Karpas-422 (cell line): ENCODE measurements at places on chromosomes 4 and X.

DNA sequence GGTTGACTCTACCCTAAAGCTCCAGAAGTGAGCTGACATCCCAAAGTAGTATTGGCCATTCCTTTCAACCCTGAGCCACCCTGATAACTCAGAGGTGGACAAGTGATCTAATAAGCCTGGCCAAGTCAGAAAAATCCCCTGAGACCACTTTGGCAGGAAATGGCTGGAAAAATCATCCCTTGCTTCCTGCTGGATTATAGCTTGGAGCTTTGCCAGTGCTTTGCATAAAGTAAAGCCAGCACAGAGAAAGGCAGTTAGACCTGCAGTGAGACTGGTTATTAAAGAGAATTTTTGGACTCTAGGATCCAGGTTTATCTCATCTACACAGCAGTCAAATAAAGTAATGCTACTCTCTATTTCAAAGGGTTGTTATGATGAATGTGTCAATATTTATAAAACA lies 6.4 kb downstream of the CXCL3 start:
- DNase-seq: no peak

GRCh38 chr4:176588436-176588835 lies 204.3 kb downstream of the VEGFC start:
- no peak for DNase-seq

DNA sequence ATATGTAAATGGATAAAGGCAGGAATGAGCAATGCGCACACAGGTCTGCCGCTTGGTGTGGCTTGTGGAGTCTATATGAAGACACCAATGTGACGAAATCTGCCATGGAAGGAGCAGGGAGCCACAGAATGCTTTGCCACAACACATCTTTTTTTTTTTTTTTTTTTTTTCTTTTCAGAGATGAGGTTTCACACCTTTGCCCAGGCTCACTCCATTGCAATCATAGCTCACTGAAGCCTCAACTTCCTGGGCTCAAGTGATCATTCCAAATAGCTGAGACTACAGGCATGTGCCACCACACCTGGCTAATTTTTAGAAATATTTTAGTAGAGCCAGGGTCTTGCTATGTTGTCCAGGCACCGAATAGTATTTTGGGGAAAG lies 17.4 kb upstream of the SLC34A2 start:
- no peak for DNase-seq

DNA sequence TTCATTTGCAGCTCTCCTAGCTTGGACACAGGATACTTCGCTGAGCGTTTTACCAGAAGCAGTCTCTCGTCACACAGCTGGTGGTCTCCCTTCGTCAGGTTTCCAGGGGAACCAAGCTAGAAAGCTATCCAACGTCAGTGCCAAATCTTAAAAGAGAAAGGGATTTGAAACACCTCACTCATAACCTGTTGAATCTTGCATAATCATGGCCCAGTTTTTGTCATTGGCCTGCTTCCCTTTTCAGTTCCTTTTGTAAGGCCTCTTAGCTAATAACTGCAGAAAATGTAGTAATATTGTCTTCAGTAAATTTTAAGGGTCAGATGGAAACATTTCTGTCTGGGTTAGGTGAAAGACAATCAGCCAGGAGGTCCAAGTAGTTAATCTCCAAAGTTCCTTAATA lies 22.0 kb downstream of the RAB39B start:
- DNase-seq: no peak
